Activated CD8-positive, alpha-beta T cell treated with anti-CD3 and anti-CD28 coated beads, Interleukin-2, amount 10 ng/mL, durations not matched to agents 7 days and 5 days (primary cell): ENCODE measurements at places on chromosomes 1 and 21. TPM values are rescaled to one million over a fixed set of nuclear protein-coding genes. Genes with fewer than 3 reads are reported as not detected.

NPHP4 gene
- 17.2 TPM for total RNA-seq

ABCG1 gene
- 6.7 TPM for total RNA-seq

C1orf56 gene
- total RNA-seq: 1.3 TPM

NMNAT2 gene
- not detected for total RNA-seq
